ENCODE measurements at places on chromosomes 2 and 18. TPM values are rescaled to one million over a fixed set of nuclear protein-coding genes. Genes with fewer than 3 reads are reported as not detected.

The NOL4 gene
- total RNA-seq: not detected

The NETO1 gene
- not detected for total RNA-seq

The RGPD3 gene
- 0.23 TPM for total RNA-seq

The IGFBP5 gene
- 99.5 TPM for total RNA-seq

The FEV gene
- total RNA-seq: not detected

- no peak for DNase-seq
- H3K4me1 ChIP-seq: no peaks in the 10 kb centered on the region
- no peak overlapping the region for H3K4me3 ChIP-seq
Observed at GRCh38 chr18:58052960-58053359, 8.9 kb downstream of the NEDD4L start.

DNA sequence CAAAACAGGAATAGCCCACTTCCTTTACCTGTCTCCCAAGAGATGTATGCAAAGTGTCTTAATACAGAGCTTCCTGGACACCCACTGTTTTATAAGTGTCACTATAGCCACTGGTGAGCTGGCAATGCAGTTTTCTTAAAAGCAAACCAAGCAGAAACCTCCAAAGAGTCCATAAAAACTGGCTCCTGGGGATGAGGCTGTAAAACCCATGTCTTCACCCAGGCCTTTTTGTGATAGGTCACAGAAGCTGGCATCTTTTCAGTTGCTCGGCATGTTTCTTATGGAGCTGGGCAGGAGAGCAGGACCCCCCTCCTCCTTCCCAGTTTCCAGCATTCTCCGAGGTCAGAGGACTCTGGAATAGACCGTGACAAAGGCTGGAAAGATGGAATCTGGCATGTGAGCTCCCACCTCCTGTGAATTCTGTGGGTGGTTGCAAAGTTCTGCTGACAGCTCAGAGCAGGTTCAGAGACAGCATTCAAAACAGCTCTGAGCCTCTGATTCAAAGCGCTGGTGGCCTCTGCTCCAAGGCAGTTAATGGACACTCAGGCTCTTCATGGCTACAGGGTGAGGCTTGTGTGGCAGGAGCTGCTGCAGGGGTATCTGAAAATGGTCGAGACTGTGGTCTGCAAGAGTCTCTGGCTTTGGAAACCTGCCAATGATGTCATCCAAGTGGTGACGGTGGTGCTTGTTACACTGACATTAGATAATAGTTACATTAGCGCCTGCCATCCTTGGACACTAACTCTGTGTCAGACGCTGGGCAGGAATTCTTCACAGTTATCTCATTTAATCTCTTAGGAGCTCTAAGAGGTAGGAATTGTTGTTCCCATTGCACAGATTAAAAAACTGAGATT lies 283.4 kb downstream of the CLIP4 start:
- no peak overlapping the region for H3K27ac ChIP-seq
- H3K4me1 ChIP-seq: no peaks in the 10 kb centered on the region
- no peaks in the 10 kb centered on the region for H3K27me3 ChIP-seq
- no peak for DNase-seq

GRCh38 chr18:34595690-34596089 lies 114.4 kb upstream of the DTNA start:
- H3K4me3 ChIP-seq: peak overlapping the region; percentile 50
- H3K4me1 ChIP-seq: peaks cover 38% of the 10 kb centered on the region
- H3K27me3 ChIP-seq: no peaks in the 10 kb centered on the region
- no peaks in the 10 kb centered on the region for H3K36me3 ChIP-seq

- H3K4me1 ChIP-seq: peaks cover 31% of the 10 kb centered on the region
- H3K36me3 ChIP-seq: no peaks in the 10 kb centered on the region
- H3K4me3 ChIP-seq: peak overlapping the region; percentile 87
- H3K27me3 ChIP-seq: no peaks in the 10 kb centered on the region
Observed at GRCh38 chr2:61469424-61470121, 1.3 kb downstream of the USP34 start.

DNA sequence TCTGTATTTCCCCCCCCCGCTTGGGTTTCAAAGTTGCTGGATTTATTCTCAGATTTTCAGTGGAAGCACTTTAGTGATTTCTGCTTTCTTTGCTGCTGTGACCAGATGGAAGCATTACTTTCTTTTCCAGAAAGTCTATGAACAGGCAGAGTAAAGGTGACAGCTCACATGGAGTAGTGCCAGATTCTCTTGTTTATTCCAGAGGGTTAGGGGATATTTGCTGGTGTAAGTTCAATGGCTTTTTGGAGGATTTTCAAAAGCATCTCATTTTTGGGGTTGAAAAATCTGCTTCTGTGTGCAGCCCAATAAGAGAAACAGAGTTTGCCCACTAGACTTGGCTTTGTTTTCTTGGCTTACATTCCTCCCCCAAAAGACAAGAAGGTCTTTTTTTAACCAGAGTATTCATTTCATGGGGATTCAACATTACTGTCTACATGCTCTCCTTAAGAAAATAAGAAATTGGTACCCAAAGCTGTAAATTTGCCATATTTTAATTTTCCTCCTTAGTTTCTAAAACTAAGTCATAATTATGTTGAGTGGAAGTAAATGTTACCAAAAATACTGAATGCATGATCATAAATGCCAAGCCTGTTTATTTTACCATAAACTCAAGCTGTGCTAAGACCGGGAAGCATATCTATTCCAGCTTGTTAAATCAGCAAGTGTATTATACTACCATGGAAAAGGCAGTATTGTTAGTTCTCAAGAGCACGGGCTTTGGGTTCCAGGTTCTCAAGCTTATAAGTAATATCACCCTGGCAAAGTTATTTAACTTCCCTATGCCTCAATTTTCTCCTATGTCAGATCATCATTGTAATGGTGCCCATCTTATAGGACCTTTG lies 557.2 kb downstream of the CPS1 start:
- H3K27ac ChIP-seq: no peak overlapping the region
- no peaks in the 10 kb centered on the region for H3K36me3 ChIP-seq
- no peaks in the 10 kb centered on the region for H3K27me3 ChIP-seq
- H3K4me1 ChIP-seq: no peaks in the 10 kb centered on the region

DNA sequence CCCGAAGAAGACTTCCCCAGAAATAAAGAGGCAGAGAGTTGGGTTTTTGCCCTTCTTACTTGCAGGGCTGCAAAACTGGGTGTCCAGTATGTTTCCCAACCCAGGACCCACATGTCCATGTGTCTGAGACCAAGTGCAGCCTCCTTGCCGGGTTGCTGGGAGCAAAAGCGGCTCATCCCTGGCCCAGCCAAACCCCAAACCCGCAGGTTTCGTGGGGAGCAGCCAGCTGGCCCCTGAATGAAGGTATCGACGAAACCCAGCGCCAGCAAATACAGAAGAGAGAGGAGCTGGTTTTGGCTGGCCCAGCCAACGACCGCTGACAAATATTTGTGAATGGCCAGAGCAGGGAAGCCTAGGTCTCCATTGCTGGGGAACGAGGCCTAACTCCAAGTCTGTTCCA lies 197.1 kb downstream of the SMAD7 start:
- no peaks in the 10 kb centered on the region for H3K27me3 ChIP-seq
- no peak for DNase-seq
- H3K4me1 ChIP-seq: peaks cover 22% of the 10 kb centered on the region
- H3K27ac ChIP-seq: no peak overlapping the region
- H3K36me3 ChIP-seq: peaks cover 10% of the 10 kb centered on the region

DNA sequence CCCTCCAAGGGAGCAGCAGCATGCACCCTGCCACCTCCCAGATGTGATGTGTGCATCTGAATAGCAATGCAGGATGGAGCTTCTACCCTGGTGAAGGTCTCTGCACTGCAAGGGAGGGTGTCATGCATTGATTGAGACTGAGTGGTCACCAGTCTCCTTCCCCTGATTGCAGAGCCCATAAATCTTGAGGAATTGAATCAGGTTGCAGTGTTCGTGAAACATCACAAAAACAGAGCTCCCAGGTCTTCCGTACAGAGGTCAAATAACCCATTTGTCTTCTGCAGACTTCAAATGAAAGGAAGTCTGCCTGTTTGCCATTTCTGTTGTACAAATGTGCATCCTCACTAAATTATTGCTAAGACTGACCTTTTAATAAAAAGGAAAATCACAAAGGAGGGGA lies 136.8 kb downstream of the WDSUB1 start:
- no peaks in the 10 kb centered on the region for H3K4me1 ChIP-seq
- no peaks in the 10 kb centered on the region for H3K36me3 ChIP-seq
- DNase-seq: no peak
- H3K27ac ChIP-seq: no peak overlapping the region
- no peak overlapping the region for H3K4me3 ChIP-seq
- no peaks in the 10 kb centered on the region for H3K27me3 ChIP-seq

DNA sequence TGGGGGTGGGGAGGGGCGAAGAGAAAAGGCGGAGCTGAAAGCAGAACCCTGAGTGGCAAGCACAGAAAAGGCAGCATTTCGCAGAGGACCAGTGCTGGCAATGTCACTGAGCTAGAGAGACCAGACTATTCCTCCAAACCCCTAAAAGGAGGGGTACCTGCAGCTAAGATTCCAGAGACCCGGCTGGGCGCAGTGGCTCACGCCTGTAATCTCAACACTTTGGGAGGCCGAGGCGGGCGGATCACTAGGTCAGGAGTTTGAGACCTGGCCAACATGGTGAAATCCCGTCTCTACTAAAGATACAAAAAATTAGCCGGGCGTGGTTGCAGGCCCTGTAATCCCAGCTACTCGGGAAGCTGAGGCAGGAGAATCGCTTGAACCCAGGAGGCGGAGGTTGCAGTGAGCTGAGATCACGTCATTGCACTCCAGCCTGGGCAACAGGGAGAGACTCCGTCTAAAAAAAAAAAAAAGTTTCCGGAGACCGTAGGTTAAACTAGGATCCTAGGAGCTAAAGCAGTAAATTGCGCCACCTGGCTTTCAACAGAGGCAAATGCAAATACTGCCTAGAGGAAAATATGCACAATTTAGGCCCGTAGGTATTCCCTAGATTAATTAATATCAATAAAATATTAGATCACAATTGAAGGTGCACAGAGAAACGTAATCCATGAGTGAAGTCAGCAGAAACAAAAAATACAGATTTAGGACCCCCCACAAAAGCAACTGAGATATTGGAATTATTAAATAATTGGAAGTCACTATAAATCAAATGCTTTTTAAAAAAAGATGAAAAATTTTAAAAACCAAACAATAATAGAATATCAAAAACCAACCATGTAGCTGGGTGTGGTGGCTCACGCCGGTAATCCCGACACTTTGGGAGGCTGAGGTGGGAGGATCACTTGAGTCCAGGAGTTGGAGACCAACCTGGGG lies 4.9 kb downstream of the UCN start:
- no peak overlapping the region for H3K4me3 ChIP-seq
- no peak for DNase-seq
- H3K27ac ChIP-seq: peak overlapping the region; percentile 58
- H3K36me3 ChIP-seq: peaks cover 71% of the 10 kb centered on the region

Data from gastrocnemius medialis (tissue), 4 donors.